AG04449 (cell line): ENCODE measurements at places on chromosomes 3 and 15.

DNA sequence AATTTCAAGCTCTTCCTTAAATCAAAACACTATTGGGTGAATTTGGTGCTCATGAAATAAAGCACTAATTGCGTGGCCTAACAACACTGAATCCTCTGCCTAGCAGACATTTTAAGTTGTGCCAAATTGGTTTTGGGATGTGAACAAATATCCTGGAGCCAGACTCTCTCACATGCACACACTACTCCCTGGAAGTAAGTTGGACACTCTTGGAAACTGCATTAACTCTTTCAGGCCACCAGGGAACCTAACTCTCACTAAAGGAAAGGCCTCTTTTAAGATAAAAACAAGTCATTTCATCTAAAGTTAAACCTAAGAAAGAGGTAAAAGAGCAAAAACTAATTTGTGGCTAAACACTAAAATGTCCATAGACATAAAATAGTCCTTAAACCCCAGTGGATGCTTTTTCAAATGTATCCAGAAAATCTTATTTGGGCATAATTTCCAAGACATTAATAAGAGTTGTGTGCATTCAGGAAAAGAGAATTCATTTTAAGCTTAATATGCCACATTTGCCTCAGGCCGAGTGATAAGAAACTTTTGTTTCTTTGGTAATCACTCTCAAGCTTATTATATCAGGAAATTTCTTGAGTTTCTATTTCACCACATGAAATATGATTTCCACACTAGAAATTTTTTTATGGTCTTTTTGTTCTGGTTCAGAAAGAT, 61.8 kb downstream of the ZBTB20 start:
- DNase-seq = no peak

DNA sequence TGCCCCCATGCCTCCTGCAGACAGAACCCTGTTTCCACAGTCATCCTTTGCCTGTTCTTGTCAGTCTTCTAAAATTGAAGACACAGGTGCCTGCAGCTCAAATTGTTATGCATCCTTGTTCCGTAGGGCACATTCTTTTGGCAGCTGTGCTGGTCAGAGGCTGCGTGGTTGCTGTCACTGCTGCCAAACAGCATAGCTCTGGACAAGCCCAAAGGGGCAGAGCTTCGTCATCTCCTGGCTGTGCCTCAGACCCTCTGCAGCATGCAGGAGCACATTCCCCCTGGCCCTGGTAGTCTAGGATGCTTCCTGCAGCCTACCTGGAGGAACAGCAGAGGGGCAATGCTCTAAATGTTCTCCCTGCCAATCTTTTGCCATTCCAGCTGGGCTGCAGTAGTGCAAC, 2.1 kb upstream of the FBXL22 start:
- DNase-seq = no peak

- no peak for DNase-seq
Observed at GRCh38 chr3:184323696-184324095, 9.3 kb downstream of the EIF4G1 start.

- DNase-seq = no peak
Observed at GRCh38 chr15:63600001-63600615, 2.9 kb downstream of the FBXL22 start.

DNA sequence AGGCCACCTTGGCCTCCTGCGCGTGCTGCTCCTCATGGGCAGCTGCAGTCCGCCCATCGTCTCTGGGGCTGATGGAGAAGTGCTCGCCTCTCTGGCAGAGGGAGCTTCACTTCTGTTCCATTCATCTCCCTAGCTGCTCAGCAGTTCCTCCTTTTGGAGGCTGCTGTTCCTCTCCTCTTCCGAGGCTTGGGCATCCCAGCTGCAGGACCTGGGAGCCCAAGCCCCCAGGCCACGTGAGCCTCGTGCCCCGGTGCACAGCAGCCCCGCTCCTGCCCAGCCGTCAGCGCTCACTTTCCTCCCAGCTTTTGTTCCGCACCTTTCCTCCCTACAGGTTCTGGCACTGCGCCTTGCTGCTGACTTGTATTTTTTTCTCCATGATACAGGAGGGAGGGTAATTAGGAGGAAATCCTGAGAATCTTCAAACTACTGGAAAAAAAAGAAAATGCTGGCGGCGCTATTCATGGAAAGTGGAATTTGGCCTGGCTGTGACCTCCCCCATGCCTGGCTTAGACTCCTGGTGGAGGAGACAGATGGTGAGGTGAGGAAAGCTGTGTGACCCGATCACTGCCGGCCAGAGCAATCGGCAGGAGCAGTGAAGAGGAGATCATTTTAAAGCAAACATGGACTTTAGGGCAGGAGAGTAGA, 210.1 kb downstream of the CHST2 start:
- DNase-seq = no peak

DNA sequence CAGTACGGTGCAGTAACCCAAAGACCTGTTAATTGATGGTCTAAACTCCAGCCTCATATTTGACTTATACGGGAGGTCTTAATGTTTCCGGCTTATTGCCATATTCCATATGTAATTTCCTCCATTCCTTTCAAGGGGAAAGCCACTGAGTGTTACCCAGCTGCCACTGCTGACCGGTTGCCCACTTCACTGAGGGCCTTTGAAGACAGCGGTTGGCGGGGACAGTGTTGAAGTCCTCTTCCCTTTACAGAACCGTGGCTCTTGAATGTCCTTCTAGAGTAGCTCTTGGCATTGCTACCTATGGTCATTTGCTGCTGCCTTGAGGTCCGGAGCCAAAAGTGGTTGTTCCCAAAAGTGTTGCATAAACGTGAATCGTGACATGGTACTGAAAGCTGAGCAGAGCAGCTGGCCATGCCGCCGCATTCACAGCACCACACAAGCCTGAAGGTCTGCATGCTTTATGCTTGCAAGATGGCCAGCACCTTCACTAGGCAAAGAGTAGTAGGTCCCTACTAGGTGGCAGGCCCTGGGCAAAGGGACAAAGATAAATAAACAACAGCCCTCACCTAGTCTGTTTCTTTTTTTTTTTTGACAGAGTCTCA, 51.7 kb upstream of the CTDSPL start:
- no peak for DNase-seq

DNA sequence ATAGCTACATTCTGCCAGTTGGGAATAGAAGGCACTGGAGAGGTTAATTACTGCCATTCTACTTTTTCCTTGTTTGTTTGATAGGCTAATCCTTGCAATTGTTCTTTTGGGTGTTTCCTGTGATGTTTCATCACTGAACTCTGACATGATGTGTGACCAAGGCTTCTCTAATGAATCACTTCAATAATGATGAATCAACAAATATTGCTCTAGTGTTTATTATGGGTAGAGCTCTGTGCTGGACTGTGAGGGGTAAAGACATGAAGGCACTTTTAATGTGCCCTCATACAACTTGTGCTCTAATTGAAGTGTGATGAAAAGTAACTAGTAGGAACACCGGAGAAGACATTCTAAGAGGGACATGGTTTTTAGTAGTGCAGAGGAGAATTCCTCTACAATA, 233.6 kb downstream of the WDR72 start:
- DNase-seq = no peak

- no peak for DNase-seq
Observed at GRCh38 chr3:58539626-58540025, 2.6 kb upstream of the ACOX2 start.

DNA sequence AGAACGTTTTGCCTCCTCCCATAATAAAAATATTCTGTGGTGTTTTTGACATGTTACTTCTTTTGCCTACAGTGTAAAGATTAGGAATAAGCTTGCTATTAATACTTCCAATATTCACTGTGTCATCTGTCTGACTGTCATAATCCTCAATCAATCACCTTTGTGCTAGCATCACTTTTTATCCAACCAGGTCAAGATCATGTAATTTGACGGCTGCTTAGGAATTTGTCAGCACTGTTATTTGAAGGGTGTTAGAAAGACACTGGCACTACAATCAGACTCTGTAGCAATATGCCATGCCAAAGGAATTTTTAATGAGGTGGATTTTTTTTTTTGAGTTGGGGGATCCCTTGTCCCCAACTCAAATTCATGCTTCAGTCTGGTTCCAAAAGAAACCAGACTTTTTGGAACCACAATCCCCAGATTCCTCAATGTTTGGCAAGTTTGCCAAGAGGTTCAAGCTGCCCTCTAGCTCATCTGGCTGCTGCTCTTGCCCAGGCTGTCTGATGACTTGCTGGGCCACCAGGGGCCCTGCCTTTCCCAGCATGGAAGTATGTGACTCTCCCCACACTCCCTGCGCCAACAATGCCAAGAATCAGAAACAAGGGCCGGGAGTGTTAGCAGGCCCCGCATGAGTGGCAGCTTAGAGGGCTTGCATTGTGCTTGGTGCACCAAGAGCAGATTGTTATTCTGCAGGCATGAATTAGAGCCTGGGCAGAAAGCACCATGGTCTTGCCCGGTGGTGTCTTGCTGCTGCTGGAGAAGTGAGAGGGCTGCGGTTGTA, 58.6 kb upstream of the TSC22D2 start:
- no peak for DNase-seq

DNA sequence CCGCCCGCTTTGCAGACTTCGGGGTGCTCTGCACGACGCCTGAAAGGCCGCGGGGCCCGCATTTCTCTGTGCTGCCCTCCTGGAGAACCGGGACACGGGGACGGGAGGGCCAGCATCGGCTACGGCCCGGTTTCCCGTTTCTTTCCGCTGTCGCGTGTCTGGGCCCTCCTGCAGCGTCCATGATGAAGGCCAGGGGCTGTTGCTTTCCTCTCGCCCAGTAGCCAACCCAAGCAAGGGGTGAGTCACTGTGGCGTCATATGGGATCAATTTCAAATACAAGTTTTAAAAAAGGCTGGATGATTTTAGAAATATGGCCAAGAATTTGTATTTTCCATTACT, 435 bp downstream of the SLC35G2 start:
- DNase-seq = no peak

DNA sequence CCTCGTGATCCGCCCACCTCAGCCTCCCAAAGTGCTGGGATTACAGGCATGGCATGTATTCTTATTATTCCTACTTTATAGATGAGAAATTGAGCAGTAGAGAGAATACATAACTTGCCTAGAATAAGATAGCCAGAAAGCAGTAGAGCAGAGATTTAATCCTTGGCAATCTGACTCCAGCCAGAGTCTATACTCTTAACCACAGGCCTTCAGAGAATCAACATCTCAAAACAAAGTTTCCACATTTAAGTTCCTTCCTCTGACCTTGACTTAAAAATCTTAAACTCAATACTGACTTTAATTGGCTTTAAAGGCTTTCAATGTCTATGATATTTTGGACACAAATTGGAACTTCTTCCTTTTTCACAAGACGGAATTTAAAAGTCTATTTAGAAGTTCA, 37.1 kb downstream of the ZNF106 start:
- DNase-seq = no peak

GRCh38 chr3:101963902-101964362, 114.6 kb downstream of the NFKBIZ start:
- no peak for DNase-seq

DNA sequence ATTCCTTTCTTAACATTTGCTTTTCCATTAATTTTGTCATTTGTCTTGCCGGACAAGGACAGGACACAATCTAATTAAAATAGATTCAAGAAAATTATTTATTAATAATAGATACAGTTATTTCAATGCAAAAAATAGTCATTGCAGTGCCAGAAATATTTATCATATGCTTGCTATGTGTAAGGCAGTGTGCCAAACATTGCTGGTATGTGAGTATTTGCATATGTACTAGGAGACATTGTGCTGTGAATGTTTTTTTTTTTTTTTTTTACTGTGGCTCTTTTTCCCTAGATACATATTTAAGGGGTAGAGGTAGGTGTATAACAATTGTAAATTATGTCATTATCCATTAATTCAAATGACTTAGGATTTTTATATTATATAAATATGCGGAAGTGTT, 23.3 kb downstream of the SPRED1 start:
- no peak for DNase-seq

- DNase-seq = no peak
Observed at GRCh38 chr15:84987949-84988624, 6.4 kb downstream of the PDE8A start.

GRCh38 chr15:68775671-68776476, 44.8 kb downstream of the ANP32A start:
- no peak for DNase-seq

GRCh38 chr15:70512772-70513362, 250.5 kb downstream of the UACA start:
- DNase-seq = no peak

DNA sequence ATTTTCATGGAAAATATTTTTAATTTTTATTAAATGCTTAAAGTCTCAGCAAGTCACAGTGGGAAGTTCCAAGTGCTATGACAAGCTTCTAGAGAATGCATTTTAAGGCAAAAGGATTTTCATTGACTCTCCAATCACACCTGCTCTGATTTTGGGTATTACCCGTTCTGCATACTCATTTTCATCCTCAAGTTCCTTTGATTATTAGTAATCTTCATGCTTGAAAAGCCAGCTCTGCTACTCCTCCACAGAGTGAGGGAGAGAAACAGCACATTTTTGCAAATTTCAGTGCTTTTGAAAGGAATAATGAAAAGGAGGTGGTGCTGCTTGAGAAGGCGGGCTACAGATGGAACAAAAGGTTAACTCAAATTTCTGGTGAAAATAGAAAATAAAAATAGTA, 450.7 kb downstream of the NSUN3 start:
- no peak for DNase-seq

DNA sequence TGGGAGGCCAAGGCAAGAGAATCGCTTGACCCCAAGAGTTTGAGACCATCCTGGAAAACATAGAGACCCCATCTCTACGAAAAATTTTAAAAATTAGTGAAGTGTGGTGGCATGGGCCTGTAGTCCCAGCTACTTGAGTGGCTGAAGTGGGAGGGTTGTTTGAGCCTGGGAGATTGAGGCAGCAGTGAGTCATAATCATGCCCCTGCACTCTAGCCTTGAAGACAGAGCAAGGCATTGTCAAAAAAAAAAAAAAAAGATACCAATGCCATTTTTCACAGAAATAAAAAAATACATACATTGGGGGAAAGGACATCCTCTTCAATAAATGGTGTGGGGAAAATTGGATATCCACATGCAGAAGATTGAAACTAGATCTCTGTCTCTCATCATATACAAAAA, 74.6 kb downstream of the CERS3 start:
- DNase-seq = no peak

- DNase-seq = no peak
Observed at GRCh38 chr3:122767540-122768372, 25.9 kb downstream of the HSPBAP1 start.

DNA sequence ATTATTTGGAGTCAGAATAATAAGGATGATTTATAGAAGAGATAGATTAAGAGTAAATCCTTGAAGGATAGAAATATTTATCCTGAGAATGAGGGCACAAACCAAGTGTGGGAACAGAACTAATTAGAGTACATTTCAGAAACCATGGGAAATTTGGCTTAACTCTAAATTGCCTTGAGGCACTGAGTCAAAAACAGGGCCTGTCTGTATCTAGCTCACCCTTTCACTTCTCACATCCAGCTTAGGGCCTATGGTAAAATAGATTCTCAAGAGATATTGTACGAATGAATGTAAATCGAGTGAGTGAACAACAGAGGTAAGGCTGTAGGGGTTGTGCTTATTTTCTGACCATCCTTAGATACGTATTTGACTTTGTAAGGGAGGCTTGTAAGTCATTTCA, 586.1 kb upstream of the DPPA4 start:
- DNase-seq = no peak

GRCh38 chr3:14539742-14540491, at the start of gene GRIP2:
GRIP2 (minus strand) TSS chr3:14540342; CDS start chr3:14540308, 34 bp downstream.
- DNase-seq = no peak
